ENCODE measurements at places on chromosomes 7 and 10.
A peak's percentile ranks its signal among the peaks of the same experiment; 100 is the strongest.

GRCh38 chr10:127228195-127228787 lies 31.9 kb upstream of the INSYN2A start:
- DNase-seq: peak; percentile 31

GRCh38 chr10:15879058-15879457 lies 18.8 kb upstream of the MINDY3 start:
- no peak for DNase-seq

GRCh38 chr7:54802841-54803240 lies 43.8 kb upstream of the SEC61G start:
- DNase-seq: no peak

DNA sequence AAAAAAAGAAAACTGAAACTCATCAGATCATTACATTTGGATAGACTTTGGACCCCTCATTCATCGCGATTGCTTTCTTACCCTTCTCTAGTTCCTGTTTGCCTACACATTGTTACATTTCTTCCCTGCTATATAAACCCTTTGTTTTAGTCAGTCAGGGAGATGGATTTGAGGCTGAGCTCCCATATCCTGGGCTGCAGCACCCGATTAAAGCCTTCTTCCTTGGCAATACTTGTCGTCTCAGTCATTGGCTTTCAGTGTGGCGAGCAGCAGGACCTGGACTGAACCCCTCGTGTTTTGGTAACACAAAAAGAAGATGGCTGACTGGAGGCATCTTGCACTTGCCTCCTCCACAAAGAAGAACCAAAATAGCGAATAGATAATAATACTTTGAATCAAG lies 34.1 kb upstream of the ELOVL3 start:
- no peak for DNase-seq

GRCh38 chr7:89623018-89623672 lies 531.1 kb upstream of the STEAP1 start:
- peak; percentile 28 for DNase-seq

GRCh38 chr7:96118449-96119001 lies 203.4 kb downstream of the SLC25A13 start:
- DNase-seq: peak; percentile 41

- no peak for DNase-seq
These were observed 330.6 kb downstream of the CCSER2 start for GRCh38 chr10:84659027-84659426.

- no peak for DNase-seq
These were observed 942 bp upstream of the KIAA1217 start for GRCh38 chr10:24207781-24208611.

DNA sequence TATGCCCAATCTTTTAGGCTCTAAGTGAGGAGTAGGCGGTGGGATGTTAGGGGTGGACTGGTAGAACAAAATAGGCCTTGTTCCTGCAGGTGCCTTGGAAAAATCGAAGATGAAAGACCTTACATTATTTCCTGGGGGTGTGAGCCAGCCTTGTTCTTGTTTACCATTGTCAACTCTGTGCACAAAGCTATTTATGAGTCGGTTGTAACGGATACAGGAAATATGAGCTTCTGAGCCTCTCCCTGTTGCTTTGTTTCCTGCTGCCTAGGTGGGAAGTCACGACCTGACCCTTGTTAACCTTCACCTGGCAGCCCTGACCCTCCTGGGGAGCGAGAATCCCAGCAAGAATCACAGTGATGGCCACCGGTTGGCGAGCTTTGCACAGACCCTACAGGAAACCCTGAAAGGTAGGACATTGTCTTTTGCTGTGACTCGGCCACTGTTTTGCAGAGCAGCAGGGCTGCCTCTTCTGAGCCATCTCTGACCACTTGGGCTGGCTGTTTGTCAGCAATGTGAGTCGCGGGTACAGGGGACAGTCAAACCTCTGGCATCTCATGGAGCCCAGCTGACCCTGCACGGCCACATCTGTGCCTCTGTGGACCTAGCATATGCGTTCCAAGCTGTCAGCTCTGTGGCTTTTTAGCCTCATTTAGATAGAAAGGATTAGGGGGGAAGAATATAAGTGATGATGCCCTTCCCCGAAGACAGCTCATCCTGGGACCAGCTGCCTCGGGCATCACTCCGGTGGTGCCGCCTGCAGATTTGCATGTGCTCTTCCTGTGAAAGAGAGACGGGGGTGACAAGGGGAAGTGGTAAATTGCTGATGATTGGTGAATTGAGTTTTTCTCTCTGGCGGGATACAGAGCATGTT lies 102.1 kb upstream of the ANLN start:
- no peak for DNase-seq

DNA sequence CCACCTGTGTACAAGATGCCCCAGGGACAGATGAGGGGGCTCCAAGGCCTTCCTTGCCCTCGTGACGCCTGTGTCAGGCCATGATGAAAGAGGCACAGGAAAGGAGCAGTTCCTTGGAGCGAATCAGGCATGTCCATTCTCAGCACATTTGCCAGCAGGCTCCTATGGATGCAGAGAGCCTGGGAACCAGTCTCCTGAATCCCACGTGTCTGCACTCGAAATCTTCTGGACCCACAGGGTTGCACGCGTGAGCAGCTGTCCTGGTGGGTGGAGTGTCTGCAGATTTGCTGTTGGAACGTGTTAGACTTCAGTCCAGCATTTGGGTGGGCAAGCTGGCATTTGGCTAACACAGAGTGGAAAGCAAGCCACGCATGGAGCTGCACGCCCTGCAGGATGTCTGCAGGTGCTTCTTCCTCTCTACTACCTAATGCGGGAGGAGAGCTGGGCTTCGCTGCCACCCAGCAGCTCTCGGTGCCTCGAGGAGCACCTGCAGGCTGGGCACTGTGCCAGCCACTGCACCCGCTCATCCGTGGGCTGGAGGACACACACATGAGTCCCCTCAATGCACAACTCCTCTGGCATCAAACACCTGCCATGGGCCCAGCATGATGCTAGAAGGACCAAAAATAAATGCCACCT lies 140.7 kb downstream of the PAXIP1 start:
- DNase-seq: no peak

DNA sequence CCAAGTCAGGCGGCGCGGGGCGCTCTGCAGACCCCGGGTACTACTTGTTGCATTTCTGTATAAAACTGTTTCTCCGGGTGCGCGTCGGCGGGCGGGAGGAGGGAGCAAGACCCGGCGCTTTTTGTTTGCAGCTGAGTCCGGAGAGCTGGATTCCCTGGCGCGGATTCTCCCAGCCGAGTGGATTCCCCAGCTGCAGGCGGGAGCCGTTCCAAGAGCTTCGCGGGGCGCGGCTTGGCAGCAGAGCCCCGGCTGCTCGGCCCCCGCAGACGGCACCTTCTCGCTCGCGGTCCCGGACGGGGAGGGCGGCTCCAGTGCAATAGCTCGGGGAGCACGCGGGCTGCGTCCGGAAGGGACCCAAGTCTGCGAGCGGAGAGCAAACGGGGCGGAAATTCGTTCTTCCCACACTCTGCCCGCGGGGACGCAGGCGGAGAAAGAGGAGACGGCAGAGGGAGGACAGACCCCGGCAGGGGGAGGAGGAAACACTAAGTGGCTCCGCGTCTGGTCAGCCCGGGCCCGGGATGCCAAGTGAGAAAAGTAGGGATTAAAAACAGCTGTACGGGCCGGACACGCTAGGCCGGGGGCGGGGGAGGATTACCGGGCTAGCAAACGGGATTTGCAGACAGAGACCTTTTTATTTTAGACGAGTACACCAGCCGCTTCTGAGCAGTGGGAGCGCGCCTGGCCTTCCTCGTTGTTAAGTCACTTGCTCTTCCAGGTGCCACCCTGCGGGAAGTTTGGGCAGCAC lies at the start of gene TRIL:
Gene TRIL (minus strand): TSS at position 96 of the 745 bp plus-strand sequence. CDS start 284 bp downstream, outside the sequence.
- peak; percentile 94 for DNase-seq

- no peak for DNase-seq
These were observed 1288.5 kb downstream of the GATA3 start for GRCh38 chr10:9342885-9343570.

- no peak for DNase-seq
These were observed 4.9 kb upstream of the PHKG1 start for GRCh38 chr7:56097700-56098099.

GRCh38 chr10:61452655-61453641 lies at the start of gene TMEM26:
TMEM26 (minus strand) TSS chr10:61453381; CDS start chr10:61453081, 300 bp downstream.
- peak; percentile 88 for DNase-seq

DNA sequence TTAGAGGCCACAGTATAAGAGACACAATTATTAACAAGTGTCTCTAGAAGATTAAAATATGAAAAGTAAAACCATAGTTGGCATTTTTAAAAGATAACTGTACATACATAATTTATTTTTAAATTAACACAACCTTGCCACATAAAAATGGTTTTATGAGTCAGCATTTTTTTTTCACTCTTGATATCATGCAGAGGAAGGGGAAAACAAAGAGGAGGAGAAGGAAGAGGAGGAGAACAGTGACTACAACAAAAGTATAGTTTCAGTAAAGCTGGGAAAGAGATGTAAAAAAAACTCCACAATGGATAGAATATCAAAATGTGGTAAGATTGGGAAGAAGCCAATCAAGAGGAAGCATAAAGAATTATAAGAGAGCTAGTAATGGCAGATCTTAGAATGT lies 34.0 kb downstream of the CH25H start:
- DNase-seq: no peak

- no peak for DNase-seq
These were observed 253.7 kb downstream of the ARHGAP21 start for GRCh38 chr10:24469993-24470392.

DNA sequence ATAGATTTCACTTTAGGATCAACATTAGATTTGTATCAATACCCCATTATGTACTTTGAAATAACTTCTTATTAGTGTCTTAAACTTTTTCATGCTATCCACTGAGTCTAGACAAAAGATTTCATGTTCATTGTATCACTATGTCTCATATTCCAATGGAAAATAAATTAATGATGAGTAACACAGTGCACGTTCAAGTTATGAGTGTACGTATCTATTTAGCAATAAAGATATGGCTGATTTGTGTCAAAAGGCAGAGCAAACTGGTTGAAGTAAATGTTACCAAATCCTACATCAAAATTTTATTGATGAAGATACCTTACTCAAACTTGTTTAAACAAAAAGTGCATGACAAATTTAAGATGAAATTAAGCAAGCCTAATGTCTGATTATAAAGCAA lies 102.4 kb downstream of the SEMA3E start:
- DNase-seq: no peak

- no peak for DNase-seq
These were observed 27.5 kb upstream of the SLC29A3 start for GRCh38 chr10:71291528-71291900.

DNA sequence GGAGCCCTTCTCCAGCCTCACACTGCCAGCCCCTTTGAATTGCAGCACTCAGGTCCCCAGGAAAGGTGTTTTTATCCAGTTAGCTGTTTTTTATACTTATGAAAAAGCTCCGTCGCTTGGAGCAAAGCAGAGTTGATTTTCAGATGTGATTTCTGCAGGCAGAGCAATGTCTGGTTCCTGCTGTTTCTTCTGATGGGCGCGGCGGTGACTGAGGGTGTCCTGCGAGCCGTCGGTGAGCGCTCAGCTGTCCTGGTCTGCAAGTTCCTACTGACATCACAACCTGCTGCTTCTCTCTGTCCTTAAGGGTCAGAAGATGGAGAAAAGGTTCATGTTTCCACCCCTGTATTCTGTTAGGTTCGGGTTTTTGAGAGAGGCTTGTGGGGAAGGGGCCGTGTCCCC lies 109.6 kb upstream of the FAM20C start:
- no peak for DNase-seq

DNA sequence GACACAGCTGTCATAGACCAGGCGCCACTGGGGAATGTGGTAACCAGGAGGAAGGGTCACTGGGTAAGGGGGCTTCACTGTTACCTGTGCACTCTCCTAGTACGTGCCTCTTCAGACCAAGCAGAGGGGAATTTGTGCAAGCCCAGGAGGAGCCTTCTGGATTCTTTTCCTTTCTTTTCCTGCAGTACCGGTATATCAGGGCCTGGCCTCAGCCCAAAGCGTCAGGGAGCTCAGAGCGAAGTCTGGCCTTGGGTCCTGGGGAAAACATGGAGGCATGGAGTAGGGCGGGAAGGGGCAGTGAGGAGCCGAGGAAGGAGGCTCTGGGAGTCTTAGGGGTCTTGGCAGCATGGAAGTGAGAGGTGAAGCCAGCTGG lies 133.6 kb upstream of the GDF10 start:
- no peak for DNase-seq

DNA sequence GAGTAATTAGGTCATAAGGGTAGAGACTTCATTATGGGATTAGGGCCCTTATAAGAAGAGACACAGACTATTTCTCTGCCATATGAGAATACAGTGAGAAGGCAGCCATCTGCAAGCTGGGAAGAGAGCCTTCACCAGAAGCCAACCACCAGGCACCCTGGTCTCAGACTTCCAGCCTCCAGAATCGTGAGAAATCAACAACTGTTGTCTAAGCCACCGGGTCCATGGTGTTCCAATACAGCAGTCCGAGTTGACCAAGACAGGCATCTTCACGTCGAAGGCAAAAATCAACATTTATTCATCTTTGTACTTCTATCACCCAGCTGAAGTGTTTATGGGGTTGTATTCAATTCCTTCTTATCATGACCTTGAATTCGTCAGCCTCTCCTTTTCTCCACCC lies 5.3 kb downstream of the TUBAL3 start:
- no peak for DNase-seq

DNA sequence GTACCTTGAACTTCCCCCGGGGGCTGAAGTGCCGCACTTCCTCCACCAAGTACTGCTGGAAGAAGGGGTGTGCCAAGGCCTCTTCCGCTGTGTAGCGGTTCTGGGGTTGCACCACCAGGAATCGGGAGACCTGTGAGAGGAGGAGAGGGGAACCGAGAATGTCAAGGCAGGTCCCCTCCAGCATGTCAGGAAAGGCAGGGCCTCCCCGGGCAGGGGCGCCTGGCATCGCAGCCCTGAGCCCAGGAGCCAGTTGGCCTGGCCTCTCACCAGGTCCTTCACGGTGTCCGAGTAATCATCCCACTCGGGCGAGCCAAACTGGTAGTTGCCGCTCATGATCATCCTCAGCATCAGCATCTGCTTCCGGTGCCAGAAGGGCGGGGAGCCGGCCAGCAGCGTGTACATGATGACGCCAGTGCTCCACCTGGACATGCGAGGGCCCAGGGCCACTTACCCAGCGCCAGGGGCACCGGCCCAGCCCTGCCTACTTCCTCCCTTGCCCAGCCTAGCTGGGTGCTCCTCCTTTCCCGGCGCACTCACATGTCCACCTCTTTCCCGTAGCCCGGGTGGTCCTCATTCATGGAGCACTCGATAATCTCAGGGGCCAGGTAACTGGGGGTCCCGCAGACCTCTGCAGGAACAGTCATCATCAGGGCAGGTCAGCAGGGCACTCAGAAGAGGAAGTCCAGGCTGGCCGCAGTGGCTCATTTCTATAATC lies 11.0 kb downstream of the PHKG1 start:
- no peak for DNase-seq

- DNase-seq: peak; percentile 48
These were observed 214.7 kb downstream of the EMX2 start for GRCh38 chr10:117757086-117757720.

- DNase-seq: no peak
These were observed 30.4 kb downstream of the STEAP1B start for GRCh38 chr7:22469371-22470143.

DNA sequence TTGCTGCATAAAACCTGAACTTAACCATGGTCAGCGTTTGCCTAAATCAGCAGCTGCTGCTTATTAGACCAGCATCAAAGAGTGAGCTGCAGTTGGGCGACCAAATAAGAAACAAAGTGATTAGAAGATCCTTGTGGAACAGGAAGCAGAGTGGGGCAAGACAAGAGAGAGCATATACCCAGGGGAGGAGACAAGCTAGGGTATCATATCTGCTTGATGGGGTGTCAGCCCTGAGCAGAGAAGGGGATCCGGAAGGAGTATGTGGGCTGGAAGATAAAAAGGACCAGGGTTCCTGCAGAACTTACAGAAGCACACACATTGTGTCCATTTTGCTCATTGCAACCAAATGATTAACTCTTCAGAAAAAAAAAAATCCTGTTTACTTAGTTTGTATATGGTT lies 213.6 kb downstream of the CELF2 start:
- no peak for DNase-seq

- DNase-seq: no peak
These were observed 125.8 kb downstream of the PTPRN2 start for GRCh38 chr7:158461824-158462223.
